ENCODE measurements at places on chromosomes 3 and 15.

- DNase-seq = peak; percentile 92
Observed at GRCh38 chr15:67080900-67081431, 15.6 kb downstream of the SMAD3 start.

- DNase-seq = no peak
Observed at GRCh38 chr3:161336661-161337060, 34.7 kb downstream of the SPTSSB start.

DNA sequence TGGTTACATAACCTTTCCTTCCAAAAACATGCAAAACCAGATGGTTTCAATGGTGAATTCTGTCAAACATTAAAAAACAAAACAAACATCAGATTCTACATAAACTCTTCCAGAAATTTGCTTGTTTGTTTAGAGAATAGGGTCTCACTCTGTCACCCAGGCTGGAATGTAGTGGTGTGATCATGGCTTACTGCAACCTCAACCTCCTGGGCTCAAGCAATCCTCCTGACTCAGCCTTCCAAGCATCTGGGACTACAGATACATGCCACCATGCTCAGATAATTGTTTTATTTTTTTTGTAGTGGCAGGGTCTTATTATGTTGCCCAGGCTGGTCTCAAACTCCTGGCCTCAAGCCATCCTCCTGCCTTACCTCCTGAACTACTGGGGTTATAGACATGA is 36.1 kb downstream of the FBXL2 start:
- no peak for DNase-seq

DNA sequence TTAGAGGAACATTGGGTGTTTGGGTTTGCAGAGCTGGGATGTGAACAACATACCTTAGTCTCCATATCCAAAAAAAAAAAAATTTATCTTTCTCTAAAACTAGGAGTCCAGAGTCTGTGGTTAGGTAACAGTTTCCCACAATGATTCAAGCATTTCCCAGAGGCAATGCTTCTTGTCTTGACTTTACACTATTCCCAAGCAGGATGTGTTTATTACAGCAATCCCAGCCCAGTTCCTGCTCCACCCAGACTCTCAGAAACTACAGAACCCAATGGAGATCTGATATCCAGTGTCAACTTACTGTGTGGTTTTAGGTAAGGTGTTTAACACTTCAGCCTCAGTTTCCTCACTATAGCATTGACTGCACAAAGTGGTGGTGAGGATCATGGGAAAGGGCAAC is 2.3 kb upstream of the C3orf62 start:
- no peak for DNase-seq

DNA sequence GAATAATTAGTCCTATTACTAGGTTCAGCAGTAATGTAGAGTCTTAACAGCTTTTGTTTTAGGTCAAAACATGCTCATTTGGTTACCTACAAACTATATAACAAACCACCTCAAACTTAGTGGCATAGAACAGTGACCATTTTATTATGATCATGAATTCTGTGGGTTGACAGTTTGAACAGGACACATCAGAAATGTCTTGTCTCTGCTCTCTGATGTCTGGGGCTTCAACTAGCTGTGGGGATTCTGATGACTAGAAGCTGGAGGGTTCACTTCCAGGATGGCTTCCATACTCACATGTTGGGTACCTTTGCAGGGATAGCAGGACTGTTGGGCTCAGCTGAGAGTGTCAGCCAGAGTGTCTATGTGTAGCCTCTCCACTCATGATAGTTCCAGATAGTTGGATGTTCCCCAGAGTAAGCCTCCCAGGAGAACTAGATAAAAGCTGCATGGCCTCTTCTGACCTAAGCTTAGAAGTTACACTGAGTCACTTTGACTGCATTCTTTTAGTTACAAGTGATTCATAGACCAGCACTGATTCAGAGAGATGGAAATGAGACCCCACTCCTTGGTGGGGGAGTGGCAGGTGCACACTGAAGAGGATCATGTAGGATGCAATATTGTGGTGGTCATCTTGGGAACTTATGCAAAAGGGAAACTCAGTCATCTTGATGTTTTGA is 32.6 kb downstream of the PLCL2 start:
- DNase-seq = no peak

DNA sequence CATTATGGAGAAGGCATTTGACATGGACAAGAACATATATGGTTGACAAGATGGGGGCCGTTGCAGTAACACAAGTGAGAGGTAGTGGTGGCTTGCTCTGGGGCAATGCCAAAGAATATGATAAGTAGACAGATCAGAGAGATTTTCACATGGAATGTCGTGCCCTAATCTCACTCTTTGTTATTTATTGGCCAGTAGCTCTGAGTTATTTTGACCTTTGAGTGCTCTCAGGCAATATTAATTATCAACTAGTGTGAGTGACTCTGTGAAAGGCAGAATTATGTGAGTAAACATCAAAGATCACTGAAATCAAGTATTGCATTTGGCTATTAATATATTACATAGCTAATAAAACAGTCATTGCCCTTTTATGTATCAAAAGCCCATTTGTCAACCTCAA is 164.9 kb upstream of the ADAMTS9 start:
- DNase-seq = no peak

DNA sequence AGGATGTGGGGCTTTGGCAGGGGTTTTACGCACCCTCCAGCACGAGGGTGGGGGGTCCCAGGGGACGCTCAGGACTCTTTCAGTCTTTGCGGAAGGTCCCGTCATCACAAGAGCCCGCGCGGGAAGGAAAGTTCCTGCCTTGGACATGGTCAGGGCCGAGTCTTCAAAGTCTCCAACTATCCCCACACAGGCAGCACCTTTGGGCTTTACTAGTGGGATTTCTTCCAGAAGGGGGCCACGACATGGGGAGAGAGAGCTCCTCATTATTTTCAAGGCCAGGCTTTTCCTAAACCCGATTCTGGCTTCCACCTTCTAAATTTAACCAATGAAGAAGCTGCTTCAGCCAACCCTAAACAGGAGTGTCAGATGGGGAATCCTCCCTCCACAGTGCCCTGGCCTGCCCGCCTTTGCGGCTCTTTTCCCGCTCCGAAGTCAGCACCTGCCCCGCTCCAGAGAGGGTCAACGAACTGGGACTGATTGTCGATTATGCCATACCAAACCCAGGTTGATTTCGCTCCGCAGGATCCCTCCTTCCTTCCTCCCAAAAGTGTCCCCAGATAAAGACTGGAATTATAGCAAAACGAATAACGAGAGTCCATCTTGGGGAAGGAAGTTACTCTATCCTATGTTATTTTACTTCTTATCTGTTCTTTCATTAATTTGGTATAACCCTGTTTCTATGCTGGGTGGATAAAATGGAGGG is 11.0 kb downstream of the SHOX2 start:
- DNase-seq = no peak

DNA sequence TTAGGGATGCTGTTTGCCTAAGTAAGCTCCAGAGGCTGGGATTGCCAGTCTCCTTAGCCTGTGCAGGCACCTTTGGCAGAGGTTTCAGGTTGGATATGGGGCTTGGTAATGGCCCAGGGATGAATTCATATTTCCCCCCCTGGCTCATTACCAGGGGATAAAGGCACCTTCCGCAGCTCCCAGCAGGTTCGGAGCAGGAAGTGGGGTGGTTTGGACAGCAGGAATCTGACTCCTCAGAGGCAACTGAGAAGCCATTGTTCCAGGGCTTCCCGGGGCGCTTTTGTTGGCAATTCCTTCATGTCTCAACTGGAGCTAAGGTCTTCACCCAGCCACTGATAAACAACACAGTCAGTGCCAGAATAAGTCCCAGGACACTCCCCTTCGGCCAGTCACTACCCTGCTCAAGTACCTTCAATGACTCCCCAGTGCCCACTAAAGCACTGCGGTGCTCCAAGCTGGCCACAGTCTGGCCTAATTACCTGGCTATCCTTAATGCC is 85.3 kb upstream of the SLC6A6 start:
- no peak for DNase-seq

- no peak for DNase-seq
Observed at GRCh38 chr3:27637346-27637995, 84.7 kb downstream of the EOMES start.

DNA sequence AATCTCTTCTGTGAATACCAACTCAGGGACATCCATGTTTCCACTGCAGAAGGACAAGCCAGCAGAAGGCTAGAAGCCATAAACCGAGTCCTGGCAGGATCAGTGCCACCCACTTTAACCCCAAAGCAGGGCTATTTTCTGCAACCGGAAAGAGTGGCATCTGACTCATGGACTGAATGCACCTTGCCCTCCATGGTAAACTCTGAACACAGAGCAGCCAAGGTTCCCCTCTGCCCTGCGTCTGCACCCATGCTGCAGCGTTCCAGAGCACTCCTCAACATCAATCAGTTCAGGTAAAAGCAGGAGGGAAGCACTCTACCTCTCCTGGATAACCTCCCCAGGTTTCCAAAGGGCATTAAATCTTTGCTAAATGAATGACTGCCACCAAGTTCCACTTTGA is 801 bp upstream of the NGRN start:
- DNase-seq = no peak

GRCh38 chr3:157477441-157477840 is 25.8 kb downstream of the VEPH1 start:
- no peak for DNase-seq

DNA sequence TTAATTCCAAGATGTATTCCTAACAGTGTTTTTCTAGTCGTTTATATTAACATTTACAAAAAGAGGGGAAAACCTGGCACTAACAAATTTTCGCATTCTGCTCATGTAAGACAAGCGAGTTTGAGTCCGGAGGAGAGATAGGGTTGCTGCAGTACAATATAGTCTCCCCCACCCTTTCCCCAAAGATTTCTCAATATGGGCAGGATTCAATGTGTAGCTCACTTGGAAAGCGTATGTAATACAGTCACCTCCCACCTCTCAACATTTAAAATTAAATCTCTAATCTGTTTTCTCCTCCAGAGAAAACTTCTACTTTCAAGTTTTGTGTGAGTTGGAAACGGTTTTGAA is 57.9 kb downstream of the CMSS1 start:
- DNase-seq = no peak

- DNase-seq = no peak
Observed at GRCh38 chr3:33146791-33147445, 33.1 kb downstream of the CRTAP start.

- no peak for DNase-seq
Observed at GRCh38 chr3:156642750-156643728, 31.4 kb upstream of the TIPARP start.

DNA sequence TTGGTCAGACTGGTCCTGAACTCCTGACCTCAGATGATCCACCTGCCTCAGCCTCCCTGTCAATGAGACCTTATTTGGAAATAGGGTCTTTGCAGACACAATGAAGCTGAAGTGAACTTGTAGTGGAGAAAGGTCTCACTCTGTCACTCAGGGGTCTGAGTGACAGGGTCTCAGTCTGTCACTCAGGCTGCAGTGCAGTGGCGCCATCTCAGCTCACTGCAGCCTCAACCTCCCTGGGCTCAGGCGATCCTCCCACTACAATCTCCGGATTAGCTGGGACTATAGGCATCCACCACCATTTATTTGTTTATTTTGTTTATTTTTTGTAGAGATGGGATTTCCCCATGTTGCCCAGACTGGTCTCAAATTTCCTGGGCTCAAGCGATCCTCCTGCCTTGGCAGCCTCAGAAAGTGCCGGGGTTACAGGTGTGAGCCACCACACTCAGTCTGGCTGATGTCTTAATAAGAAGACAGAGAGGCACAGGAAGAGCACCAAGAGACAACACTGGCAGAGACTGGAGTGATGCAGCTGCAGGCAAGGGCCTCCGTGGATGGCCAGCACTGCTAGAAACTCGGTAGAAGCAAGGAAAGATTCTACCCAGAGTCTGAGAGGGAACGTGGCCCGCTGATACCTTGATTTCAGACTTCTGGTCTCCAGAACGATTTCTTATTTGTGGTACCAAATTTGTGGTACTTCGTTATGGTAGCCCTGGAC is 26.2 kb upstream of the RAF1 start:
- DNase-seq = no peak

DNA sequence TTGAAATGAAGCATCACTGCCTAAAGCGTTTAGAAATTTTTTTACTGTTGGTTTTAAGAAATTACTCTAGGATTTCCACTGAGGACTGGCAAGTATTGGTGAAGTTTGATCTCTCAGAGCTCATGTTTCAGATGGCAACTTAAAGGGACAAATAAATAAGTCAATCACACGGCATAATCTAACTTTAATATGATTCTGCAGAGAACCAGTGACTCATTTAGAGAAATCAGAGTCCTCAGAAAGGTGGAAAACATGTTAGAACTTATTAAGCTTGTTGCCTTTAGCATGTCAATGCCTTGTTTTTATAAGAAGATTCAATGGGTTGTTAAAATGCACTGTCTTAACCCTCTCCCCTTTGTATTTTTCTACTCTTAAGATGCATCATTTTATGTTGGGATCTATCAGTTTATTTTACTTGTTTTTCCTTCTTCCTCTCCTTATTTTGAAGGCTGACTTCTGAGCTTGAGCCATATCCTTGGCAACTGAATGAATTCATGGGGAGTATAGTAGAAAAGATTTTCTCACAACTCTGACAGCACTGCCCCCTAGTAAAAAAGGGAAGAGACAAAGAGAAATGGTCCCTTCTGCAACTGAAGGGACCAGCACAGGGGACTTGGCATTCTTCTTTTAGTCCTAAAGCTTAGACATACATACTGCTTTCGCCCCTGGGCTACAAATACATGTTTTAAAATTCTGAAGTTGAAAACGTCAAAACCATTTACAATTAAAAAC is 431.2 kb downstream of the LPP start:
- no peak for DNase-seq

GRCh38 chr15:87777054-87777561 is 479.4 kb downstream of the NTRK3 start:
- peak; percentile 64 for DNase-seq

- no peak for DNase-seq
Observed at GRCh38 chr3:180430896-180431295, 171.1 kb upstream of the TTC14 start.

GRCh38 chr3:138624518-138624917 is 15.9 kb downstream of the FAIM start:
- DNase-seq = no peak

DNA sequence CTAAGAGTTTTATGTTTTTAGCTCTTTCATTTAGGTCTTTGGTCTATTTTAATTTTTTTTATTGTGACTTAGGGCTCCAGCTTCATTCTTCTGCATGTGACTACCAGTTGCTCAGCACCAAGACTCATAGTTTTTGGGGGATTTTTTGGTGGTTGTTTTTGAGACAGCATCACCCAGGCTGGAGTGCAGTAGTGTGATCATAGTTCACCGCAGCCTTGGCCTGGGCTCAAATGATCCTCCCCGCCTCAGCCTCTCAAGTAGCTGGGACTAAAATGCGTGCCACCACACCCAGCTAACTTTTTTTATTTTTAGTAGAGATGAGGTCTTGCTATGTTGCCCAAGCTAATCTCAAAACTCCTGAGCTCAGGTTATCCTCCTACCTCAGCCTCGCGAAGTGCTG is 19.4 kb downstream of the CDV3 start:
- DNase-seq = no peak

DNA sequence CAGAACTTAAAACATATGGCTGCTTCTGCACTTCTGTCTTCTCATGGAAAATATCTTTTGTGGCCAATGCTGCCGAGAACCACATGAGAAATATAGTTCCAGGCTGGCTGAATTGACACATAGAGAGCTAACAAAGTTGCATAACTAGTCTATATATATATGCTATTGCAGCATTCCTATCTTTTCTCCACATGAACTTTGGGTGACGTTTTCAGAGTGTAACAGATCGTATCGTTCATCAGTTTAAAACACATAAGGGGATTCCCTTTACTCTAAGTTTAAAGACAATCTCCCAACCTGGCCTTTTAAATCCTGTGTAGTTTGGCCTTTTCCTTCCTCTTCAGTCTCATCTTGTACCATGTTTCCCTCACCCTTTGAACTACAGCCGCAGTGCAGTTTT is 394.2 kb upstream of the CBLB start:
- no peak for DNase-seq
